B cell (primary cell): ENCODE measurements at places on chromosomes 7 and 10.

- no peak for DNase-seq
Measured at GRCh38 chr10:110029450-110029849, 21.7 kb downstream of the ADD3 start.

GRCh38 chr7:159093351-159093971 is 51.2 kb downstream of the VIPR2 start:
- no peak for DNase-seq

DNA sequence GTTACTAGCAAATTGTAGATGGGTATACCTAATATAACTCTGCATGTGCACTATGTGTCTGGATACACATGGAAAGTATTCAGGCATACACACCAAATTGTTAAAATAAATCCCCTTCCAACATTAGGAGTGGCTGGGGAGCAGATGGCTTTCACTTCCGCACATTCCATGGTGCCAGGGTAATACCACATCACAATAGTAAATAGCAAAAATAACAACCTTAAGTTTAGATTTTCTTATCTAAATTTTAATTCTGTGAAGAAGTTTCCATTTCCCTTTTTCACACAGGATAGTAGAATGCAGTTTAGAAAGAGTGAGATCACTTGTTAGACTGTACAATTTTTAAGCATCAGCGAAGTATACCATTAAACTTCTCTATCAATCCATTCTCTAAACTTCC is 5.8 kb upstream of the ALOX5 start:
- DNase-seq = no peak

DNA sequence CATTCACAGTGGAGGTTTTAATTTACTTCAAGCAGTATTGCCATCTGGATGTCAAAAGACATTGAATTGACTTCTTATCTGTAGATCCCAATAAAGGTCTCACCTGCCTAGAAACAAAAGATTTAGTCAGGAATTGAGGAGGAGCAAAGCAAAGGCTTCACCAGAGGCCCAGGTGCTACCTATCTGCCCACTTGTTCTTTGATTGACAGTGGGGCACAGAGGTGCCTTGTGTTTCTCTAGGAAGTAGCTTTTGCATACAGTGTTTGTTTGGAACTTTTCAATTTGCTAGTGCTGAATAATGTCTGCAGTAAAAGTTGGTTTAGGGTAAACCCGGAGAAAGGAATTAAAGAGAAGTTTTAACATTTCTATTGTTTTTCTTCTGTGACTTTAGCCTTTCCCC is 40.4 kb downstream of the AUTS2 start:
- DNase-seq = no peak

DNA sequence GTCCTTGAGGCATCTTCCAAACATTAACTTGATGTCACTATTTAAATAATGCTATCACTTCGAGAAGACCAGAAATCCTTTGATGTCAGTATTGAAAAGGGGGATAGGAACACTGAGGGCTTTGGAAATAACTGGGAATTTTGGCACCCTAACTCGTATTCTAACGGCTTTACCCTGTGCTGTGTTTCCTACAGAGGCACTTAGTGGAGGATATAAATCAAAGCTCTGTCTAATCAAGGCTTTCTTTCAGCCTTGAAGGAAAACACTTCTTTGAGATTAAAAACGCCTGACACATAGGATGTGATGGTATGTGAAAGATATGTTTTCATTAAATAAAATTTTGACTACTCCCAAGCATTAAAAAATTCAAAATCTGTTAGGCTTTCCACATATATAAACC is 62.3 kb downstream of the CREB5 start:
- DNase-seq = no peak

GRCh38 chr10:88196291-88196690 is 332.9 kb downstream of the PTEN start:
- no peak for DNase-seq

DNA sequence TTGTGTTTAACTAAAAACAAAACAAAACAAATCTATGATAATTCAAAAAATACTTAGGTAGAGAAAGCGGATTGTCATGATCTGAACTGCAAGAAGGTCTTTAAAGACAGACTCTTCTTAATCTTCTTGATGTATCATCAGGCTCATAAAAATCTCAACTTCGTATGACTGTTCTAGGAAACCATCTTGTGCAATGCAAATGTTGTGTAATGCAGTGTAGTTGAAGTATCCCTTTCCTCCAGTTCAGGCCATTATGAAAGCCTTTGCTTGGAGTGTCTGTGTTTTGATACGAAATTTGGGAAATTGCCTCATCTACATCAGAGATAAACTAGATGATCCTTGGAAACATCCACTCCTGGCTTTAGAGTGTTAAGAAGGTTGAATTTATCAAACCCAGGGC is 30.9 kb downstream of the CDK1 start:
- DNase-seq = no peak

DNA sequence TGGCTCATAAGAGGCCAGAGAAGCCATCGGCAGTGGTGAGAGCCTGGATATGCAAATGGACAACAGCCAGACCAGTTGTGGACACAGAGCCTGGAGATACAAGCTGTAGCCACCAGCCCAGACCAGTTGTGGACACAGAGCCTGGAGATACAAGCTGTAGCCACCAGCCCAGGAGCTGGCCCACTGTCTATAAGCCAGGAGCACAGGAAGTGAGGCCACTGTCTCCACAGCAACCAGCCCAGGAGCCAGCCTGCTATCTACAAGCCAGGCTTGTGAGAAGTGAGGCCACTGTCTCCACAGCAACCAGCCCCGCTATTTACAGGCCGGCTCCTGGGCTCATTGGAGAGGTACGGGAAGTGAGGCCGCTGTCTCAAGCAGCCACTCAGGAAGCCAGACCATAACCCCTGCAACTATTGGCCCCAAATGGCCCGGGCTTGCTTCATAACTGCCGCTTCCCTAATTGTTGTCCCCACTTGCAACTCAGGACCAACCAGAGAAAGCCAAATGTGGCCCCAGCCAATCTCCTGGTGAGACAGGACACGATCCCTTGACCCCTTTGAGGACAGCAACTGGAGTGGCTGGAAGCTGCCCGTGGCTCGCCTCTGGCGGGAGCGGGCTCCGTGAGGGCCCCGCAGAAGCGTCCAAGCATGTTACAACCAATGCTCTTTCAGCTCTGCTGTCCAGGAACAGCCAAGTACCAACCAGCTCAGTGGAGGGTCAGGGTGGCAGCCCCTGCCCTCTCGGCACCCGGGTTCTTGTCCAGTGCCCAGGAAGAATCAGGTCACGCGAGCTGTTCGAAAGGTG is 44.1 kb upstream of the CNPY1 start:
- DNase-seq = no peak

DNA sequence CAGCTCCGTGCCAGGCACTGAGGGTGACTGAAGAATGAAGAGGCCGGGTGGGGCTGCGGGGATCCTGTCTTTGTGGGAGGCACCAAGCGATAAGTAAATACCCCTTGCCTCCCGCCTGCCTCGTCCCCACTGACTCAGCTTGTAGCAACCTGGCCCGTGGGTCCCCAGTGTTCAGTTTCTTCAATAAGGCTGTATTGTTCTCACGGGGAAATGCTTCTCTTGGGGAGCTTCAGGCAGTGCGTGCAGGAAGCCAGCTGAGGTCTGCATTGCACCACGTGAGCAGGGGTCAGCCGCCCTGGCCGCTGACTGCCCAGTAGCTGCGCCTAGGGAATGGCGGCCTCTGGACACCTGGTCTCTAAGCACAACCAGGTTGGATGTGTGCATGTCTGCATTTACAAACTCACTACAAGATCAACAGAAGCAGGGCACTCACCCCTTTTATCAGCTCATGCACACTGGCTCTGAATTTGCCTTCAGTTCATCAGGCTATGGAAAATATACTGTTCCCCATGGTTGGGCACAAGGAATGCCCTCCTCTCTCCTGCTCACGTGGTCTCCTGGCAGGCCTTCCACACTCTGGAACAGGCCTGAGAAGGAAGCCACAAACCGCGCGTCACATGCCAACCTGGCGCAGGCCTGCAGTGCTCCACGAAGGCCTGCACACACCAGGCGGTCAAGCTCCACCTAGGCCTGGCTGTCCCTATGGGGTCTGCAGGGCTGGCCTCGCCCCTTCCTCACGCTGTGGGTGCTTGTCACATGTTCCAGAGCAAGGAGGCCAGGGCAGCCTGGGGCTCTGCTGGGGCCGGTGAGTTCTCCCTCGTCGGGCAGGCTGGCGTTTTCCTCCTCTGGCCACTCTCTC is 135.7 kb upstream of the RNF32 start:
- no peak for DNase-seq

DNA sequence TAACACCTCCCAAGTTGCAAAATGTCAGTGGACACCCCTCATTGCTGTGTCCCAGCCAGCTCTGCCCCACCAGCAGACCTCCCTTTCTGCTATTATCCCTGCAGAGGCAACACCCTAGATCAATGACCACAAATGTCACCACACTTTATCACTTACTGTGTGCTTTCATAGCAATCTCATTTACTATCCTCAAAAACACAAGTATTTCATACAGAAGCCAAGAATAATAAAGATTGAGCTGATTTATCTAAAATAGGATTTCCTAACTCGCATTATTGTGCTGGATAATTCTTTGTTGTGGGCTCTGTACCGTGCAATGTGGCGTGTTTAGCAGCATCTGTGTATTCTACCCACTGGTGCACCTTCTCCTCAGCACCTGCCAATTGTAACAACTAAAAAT is 13.2 kb upstream of the ABCB5 start:
- no peak for DNase-seq

DNA sequence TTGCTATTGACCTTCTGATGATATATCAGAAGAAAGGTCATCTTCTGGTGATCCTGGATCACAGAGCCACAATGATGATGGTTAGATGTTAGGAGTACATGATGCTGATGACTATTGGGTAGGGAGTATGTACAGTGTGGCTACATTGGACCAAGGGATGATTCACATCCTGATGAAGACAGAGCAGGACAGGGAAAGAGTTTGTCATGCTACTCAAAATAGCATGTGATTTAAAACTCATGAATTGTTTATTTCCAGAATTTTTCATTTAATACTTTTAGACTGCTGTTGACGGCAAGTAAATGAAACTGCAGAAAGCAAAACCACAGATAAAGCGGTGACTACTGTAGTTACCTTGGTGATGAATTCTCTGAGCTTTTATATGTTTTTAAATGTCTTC is 397.3 kb downstream of the PPP1R3A start:
- no peak for DNase-seq

GRCh38 chr7:42744746-42745145 is 167.1 kb downstream of the C7orf25 start:
- no peak for DNase-seq

GRCh38 chr10:74320717-74321116 is 169.7 kb downstream of the ADK start:
- DNase-seq = no peak

DNA sequence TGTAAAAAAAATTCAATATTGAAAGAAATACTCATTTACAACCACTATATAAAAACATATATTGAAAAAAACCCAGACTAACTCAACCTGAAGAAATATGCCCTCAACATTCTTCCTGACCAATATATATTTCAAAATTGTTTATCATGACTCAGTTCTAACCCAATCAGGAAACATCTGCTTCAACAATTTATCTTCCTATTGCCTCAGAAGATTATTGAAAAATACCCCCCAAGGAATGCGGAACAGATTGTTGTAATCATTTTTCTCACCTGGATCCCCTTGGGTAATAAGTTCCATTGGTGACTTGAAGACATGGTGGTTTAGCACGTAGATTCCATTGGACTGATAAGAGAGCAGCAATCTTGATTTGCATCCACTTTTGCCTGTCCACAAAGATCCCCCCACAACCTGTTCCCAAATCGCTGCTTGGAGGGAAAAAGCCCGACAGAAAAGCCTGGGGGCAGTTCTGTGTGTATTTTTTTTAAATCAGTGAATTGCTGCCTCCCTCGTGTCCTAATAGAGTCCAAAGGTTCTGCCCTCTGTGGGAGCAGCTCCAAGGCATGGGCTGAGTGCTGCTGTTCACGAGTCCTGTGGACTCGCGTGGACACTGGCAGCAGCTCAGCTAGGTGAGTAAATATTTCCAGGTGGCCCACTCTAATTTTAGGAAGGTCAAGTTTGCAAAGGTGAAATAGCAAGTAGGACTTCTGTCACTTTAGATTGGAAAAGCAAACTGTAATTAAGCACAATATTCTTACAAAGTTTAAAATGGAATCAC is 5.9 kb upstream of the INHBA start:
- no peak for DNase-seq

DNA sequence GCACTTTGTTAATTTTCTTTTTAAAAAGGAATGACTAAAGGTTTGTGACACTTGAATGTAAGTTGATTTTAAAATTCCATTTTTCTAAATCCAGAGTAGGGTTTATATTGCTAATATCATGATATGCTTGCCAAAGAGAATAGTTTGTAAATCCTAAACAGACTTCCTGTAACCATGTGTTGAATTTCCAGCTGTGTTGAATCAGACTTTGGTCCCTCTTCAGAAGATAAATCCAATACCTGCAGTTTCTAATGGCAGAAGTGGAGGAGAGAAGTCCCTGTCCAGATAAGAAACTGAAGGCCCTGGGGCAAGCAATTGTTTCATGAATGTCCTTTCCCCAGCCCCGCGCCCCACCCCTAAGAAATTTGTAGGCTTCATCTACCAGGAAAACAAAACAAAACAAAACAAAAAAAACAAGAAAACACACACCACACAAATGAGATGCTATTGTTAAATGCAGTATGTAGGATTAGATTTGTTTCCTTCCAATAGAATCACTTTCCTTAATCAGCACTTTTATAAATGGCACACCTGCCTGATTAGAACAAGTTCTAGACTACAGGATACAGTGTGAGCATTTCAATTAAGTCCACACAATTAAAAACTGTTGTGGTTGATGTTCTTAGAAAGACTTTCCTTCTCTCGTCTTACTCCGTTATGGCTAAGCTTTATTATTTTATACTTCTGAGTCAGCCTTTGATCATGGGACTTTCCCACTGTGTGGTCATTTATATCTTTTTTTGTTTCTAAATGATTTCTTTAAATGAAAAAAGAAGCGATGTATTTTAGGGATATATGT is 122.8 kb downstream of the KAT6B start:
- no peak for DNase-seq

DNA sequence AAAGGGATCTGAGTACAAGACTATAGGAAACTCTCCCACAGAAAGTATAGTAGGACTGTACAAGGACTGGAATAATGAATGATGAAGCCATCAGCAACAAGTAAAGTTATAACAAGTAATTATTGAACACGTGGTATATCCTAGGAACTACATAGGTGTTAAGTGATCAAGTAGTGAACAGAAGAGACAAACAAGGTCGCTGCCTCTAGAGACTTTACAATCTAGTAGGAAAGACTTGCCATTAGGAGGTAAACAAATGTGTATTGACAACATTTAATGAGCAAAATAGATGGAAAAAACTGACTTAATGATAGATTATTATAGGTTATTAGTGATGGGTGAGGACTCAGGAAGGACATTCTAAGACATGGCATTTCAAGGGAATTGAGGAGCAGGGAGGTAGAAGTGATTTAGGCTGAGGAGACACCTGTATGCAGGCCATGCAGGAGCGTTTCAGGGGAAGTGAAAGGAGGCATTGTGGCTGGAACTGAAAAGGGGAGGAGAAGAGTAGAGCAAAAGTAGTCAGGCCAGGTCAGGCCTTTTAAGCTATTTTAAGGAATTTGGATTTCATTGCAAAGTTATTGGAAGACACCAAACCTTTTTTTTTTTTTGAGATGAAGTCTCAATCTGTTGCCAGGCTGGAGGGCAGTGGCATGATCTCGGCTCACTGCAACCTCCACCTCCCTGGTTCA is 8.5 kb upstream of the GLCCI1 start:
- DNase-seq = no peak
